RPMI8226 (cell line): ENCODE measurements at places on chromosomes 3 and 15.

- no peak for DNase-seq
Observed at GRCh38 chr3:175015056-175015635, 156.0 kb downstream of the NAALADL2 start.

GRCh38 chr3:124885466-124886167, 1.5 kb downstream of the ITGB5 start:
- DNase-seq = no peak

GRCh38 chr3:5389057-5389456, 201.6 kb downstream of the EDEM1 start:
- DNase-seq = no peak

DNA sequence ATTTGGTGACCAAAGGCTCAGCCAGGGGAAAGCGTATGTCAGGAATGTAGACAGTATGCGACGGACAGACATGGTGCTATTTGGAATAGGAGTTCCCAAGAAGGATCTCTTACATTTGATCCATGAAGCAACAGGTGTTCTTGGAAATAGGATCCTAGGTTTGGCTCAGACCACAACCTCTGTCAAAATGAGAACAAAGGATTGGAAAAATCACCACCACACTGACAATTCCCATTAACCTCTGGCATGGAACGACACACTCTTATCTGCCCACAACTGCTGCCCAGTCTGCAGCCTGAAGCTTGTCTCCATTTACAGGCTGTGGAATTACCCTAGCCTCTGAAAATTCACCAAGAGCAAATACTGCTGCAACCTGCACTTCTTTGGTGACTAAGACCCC, 33.6 kb upstream of the LRRN1 start:
- DNase-seq = no peak

GRCh38 chr3:188003188-188004171, 150.5 kb upstream of the LPP start:
- no peak for DNase-seq

DNA sequence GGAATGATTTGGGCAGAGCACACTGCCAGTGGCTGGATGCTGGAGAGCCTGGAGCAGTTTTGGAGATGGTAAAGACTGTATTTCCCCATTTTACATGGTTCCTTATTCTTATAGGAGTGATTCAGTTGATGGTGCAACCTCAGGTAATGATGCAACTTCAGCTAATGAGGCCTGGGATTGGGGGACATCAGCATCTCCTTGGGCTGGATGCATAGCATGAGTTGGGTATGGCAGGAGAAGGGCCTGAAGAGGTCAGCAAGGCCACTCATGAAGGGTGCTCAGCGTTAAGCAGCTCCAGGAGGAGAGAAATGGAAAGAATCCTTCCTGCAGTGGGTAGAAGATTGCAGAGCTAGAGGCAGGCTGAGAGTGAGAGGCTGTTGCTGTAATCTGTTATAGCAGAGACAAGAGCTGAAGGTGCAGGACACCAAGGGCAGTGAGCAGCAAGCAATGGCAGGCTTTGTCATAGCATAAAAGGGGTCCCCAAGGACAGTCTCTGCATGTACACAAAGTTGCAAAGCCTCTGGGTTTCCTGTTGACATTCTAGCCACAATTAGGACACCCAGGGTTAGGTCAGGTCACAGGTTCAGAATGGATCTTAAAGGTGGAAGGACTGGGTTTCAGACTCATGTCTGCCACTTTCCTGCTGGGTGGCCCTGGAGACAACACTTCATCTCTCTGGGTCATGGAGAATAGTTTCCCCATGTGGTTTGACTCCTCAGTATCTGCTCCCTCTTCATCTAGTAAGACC, 29.5 kb upstream of the SNRK start:
- DNase-seq = no peak

DNA sequence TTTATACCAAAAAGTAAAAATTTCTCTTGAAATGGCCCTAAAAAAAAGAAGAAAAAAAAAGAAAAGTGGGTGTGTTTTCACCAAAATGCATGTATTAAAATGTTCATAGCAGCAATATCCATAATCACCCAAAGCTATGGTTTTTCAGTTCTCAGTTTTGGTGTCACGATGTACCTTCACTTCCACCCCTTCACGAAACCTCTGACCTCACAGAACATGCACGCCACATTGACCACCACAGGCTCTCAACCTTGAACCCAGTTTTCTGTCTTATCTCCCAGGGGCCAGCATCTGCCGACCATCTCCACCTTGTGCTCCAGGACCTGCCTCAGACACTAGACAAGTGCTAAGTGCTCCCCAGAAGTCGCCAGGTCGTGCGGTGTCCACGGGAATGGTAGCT, 30.4 kb downstream of the COLQ start:
- no peak for DNase-seq

DNA sequence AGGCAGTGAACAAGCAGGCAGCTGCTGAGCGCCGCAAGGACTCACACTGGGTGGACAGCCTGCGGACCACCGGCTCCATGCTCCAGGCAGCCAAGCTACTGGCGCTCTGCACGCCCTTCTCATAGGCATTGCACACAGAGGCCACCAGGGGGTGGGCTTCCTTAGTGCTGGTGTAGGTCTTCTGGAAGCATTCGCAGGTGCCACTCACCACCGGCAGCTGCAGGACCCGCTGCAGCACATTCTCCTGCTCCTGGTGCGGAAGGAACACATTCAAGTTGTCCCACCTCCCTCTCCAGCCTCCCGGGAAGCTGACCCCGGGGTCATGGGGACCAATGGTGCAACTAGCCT, 6.0 kb downstream of the PLIN1 start:
- peak; percentile 83 for DNase-seq

DNA sequence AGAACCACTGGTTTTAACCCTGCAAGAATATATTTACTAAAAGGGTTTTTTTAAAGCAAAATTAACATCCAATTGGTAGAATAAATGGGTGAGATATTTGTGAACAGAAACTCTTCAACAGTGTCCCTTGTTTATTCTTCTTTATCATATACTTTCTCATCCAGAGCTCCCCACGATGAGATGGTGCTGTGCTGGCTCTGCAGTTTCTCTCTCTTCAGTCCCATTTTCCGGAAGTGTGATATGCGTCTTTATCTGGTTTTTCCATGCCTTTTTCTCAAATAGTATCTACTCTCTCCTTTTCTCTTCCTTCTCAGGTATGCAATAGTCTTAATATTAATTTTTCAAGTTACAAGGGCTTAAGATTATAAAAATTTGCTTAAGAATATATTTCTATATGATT, 1.5 kb downstream of the EAF2 start:
- DNase-seq = no peak

DNA sequence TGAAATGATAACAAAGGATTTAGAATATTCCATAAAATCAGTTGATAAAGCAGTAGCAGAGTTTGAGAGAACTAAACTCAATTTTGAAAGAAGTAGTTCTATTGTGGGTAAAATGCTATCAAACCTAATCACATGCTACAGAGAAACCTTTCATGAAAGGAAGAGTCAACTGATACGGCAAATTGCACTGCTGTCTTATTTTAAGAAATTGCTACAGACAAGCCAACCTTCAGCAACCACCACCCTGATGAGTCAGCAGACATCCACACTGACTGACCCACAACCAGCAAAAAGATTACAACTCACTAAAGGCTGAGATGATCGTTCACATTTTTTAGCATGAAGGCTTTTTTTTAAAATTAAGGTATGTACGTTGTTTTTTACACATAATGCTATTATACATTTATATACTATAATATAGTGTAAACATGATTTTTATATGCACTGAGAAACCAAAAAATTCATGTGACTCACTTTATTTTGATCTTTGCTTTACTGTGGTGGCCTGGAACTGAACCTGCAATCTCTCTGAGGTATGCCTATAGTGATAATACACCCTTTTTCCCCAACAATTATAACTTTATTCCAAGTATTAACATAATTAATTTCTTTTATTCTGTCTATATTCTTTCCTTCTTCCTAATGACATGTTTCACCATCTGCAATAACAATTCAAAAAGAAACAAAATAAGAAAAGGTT, 109.9 kb downstream of the TBC1D5 start:
- no peak for DNase-seq

GRCh38 chr3:100756441-100756840, 47.1 kb downstream of the TFG start:
- DNase-seq = no peak

- DNase-seq = no peak
Observed at GRCh38 chr3:84108442-84108971, 850.3 kb upstream of the CADM2 start.

- DNase-seq = peak; percentile 14
Observed at GRCh38 chr3:64329037-64329436, 103.8 kb upstream of the PRICKLE2 start.

DNA sequence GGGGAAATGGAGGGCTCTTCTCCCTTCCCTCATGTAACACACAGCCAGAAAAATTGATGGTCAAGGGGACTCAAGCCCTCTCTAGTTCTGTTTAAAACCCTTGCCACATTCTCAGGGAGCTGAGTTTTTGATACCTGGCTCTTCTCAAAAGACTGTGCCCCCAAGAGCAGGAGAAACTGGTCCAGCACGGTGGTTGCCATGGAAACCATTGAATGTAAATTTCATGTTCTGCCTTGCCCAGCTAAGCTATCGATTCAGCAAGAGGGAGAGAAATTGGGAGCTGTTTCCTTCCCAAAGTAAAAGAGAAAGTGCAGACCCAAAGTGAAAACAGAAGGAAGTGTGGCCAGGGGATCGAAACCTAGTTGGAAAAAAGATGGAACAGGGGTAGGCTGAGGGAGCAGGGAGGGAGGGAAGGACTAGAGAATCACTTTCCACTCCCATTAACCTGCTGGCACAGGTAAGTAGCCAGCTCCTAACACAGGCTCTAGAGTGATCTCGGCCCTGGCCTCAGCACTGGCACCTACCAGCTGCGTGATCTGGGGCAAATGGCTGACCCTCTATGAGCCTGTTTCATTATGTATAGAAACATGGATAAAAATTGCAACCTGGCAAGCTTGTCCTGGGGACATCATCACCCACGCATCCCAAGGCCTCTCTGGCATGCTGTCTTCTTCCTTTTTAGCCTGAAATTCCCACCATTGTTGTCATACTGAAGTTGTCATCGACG, 140.9 kb downstream of the TPRA1 start:
- DNase-seq = no peak

DNA sequence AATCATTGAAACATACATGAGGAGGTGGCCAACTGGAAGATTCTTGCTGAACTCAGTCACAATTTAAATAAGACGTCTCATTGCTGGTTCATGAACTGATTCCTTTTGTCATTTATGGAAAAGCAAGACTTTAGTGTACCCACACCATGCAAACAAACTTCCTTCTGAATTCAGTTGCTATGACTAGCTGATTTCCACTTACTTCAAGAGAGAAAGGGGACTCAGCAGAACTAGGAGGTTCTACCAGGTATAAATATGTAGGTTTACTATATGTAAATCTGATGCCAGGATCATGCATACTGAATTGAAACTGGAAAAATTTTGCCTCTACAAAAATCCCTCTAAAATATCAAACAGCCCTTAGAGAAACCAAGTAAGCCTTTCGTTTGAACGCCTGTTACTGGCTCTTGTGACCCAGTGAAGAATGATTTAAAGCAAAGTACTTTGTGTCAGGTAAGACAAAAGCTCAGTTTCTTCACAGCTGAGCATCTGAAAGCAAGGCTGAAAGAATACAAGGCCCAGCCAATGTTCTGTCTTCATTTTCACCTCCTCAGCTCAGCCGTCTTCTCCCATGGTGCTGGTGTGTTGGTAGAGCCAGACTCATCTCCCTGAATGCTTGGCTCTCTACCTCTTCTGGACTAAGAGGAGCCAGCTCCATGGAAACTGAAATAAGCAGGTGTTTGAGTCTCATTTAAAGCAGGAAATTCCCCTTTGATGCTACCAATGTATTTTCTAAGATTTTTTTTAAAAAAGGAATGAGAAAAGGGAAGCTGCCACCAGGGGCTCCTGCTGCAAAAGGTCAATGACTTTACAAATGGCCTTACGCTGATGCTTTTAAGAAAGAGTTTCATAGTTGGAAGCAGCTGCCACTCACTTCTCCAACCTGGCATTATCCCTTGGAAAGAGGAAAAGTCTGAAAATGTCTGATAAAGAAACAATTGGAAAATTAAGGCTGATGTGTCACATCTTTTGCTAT, 301.6 kb downstream of the EFHB start:
- no peak for DNase-seq

- peak; percentile 5 for DNase-seq
Observed at GRCh38 chr3:43894176-43895049, 203.7 kb downstream of the ABHD5 start.

- no peak for DNase-seq
Observed at GRCh38 chr3:192906940-192907339, 10.7 kb downstream of the MB21D2 start.

- DNase-seq = no peak
Observed at GRCh38 chr15:68951813-68952212, 21.5 kb downstream of the SPESP1 start.

GRCh38 chr15:100343251-100343650, 1.5 kb upstream of the ADAMTS17 start:
- DNase-seq = no peak

DNA sequence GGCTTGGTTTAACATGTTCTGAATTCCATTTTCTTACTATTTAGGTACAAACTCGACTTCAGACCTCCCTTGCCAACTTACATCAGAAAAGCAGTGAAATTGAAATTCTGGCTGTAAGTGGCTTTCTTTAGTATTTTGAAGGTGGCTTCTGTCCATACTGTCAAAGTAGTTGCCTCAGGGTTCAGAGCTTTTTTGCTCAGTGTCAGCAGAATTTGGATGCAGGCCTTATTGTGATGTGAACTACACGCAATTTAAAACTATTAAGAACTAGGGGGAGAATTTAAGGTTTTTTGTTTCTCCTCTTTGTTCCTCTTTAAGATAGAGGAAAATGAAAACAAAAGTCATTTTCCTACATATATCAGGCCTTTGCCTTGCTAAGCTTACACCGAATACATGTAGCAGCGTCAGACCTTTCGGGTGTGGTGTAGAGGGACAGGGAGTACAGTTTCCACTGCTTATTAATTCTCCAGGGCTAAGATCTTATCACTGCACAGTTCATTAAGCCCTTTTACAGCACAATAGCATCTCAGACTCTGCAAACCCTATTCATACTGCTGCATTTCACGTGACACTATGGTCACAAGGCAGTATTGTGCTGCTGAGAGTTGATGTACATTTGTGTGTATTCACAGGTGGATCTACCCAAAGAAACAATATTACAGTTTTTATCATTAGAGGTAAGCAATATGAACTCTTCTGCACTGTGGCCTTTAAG, 6.7 kb downstream of the SRP14 start:
- DNase-seq = no peak

- DNase-seq = no peak
Observed at GRCh38 chr15:93358166-93359059, 269.4 kb upstream of the RGMA start.

DNA sequence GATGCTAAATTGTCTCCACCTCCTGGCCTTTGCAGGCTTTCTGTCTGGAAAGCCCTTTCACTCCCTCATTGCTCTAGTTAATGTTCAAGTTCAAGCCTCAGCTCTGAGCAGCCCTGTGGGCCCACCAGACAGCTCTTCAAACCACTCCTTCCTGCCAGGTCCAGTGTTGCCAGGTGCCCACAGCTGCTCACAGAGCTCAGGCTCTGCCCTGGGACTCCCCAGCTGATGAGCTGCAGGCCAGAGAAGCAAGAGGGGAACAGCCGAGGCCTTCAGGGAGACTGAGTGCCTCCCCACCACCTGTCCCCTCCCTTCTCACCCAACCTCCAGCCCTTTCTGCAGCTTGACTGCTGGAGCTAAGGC, 1.3 kb upstream of the ZBTB47 start:
- DNase-seq = no peak
